NCI-H1694 (cell line): ENCODE measurements at places on chromosomes 5 and 9.

- DNase-seq: no peak
Observed at GRCh38 chr5:126235628-126236027, 187.6 kb upstream of the GRAMD2B start.

DNA sequence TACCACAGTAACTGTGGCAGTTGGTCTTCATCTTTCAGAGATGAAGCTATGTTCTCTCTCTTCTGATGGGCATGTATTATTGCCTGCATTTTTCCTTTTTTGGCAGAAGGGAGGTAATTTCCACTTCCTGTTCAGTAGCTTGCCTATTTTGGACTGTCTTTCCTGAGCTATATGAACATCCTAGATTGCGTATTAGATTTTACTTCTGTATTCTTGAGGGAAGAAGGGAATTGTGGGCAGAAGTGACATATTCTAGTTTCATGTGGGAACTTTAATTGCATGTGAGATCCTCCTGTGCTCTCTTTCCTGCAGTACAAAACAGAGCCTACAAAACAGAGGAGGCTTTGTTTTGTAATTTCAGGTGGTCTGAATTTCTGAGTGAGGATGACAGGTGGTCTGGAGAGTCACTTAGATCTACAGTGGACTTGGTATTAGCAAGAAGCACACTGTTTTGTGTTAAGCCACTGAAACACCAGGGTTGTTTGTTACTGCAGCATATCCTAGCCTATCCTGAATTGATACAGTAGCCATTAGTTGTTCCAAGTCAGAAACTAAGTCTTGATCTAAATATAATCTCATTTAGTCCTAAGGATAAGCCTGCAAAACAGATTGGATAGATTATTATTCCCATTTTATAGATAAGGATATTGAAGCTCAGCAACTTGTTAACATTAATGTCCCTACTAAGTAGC is 68.1 kb downstream of the AOPEP start:
- no peak for DNase-seq

DNA sequence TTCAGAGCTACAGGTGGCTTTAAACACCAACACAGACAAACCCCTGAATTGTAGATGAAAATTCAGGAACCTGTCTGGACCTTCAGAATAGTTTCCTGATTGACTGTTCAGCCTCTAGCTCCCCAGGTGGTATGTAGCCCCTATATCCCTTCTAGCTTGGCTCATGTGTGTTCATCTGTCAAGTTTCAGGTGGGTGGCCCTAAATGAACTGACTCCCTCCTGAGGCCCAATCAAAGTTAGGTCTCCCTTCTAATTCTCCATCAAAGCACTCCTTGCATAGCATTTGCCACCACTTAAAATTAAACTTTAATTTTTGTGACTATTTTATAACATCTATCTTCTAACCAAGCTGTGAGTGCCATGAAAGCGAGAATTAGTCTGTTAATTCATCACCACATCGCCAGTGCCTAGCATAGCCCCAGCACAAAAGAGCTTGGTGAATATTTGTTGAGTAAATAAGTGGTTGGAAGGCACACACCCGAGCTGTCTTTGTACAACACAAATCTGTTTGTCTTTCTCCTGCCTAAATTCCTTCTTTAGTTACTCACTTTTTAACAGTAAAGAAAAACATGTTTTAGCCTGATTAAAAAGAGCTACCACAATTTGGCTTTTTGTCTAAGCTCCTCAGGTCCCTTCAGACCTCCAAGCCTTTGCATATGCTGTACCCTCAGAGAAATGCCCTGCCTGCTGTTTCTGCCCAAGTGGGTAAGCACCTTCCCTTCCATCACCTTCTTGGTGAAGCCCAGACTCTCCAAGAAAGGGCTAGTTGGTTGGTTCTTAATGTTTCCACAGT is 138.1 kb upstream of the HMHB1 start:
- DNase-seq: no peak

DNA sequence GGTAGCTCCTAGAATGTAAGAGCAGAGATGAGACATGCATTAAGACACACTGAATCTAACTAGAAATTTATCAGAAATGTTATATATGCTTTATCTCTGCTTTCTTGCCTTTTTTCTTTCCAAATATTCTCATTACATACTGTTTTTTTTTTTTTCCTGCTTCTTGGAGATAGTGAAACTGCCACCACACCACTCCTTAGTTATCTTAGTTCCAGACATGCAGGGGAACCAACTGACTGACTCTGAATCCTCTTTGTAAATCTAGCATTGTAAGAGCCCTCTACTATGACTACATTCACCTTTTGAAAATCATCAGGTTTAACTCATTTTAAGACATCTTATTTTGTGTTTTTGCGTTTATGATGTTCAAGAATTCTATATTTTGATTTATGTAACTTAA is 181.3 kb upstream of the ST8SIA4 start:
- no peak for DNase-seq

GRCh38 chr5:127940854-127941253 is 142.7 kb upstream of the SLC12A2 start:
- no peak for DNase-seq

- no peak for DNase-seq
Observed at GRCh38 chr5:157180374-157181264, at the start of gene ITK. Gene ITK, plus strand, starts transcription at chr5:157180840. Its CDS starts 138 bp downstream, at chr5:157180978.

DNA sequence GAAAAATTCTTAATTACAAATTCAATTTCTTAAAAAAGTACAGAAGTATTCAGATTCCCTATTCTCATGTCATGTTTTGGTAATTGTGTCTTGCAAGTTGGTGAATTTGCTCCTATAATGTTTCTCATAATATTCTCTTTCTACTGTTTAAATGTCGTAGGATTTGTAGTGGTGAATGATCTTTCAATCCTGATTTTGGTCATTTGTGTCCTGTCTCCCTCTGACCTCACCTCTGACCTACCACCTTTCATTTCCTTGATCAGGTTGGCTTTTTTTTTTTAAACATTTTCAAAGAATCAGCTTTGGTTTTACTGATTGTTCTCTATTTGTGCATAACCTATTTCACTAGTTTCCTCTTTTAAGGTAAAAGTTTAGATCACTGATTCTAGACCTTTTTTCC is 102.6 kb downstream of the AUH start:
- no peak for DNase-seq

DNA sequence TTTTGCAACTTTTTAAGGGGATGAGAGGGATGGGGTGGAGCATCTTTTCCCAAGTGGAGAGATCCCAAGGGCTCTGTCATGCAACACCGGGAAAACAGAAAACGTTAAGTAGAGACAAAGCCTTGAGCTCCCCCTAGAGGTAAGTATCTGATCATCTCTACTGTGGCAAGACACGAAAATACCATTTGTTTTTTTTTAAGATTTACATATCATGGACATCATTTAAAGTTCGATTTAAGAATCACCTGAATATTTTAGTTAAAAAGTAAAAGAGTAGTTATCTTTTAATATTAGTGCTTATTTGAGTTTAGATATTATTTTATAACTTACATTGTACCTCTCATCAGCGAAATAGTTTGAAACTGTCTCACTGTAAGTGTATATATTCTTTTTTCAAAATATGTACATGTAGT is 200.4 kb downstream of the LRRC70 start:
- peak; percentile 54 for DNase-seq

DNA sequence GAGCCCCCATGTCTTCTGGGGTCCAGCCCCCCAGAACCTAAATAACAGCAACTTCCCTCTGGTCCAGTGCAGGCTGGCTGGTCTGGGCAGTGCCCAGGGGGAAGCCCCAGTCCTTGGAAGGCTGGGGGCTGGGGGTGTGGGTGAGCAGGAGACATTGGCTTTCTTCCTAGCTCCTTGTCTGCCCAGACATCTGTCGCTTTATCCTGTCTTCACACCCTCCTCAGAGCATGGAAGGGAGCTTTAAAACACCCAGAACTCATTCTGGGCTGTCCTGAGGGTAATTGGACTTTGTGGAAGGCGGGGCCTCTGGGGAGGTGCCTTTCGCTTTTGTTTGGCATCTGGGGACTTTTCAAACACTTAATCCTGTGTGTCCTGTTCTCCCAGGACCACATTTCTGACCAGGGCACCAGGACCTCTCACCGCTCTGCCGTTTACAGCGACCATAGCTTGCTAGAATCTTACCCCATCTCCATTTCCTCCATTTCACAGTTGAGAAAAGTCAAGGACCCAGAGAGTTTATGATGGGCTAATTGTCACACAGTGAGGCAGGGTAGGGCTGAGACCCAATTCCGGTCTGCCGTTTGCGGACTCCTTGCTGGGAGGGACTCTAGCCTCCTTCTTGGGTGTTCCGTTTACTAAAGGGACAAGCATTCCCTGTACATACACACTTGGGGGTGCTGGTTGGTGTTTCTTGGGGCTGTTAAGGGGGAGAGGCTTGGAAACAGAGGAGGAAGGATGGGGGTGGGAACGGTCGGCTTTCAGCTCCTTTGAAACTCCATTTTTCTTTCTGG is 1.1 kb downstream of the GSN start:
- DNase-seq: no peak

- DNase-seq: peak; percentile 37
Observed at GRCh38 chr5:86679529-86679928, 61.8 kb downstream of the COX7C start.

- DNase-seq: no peak
Observed at GRCh38 chr9:89776795-89777525, 172.1 kb downstream of the GADD45G start.

GRCh38 chr9:128438343-128439109 is 17.3 kb upstream of the ODF2 start:
- peak; percentile 66 for DNase-seq

- no peak for DNase-seq
Observed at GRCh38 chr5:68708156-68708841, 385.5 kb upstream of the SLC30A5 start.

DNA sequence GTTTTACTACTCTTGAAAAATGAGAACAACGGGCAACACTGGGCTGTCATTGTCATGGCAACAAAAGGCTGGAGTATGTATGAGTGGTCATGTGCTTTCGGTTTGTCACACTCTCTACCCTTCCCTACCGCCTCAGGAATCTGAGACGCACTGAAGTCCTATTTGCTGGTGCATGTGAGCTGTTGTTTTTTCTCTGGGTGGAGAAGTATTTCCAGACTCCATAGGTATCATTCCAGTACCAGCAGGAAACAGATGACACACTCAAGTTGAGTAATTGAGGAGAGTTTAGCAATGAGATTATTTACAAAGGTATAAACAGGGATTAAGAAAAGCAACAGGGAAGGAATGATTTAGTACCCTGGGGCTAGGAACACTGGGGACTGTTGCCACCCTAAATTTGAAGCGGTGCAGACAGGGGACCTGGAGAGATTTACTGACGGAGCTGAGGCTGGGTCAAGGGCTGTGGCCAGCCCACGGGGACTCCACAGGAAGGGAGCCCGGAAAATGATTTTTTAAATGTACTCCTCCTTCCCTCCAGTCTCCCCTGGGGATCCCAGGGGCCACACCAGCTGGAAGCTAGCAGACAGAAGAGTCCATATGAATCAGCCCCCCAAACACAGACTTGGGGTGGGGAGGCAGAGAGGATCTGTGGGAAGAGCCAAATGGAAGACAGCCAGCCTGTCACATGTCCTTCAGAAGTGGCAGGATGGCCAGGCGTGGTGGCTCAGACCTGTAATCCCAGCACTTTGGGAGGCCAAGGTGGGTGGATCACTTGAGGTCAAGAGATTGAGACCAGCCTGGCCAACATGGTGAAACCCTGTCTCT is 13.2 kb upstream of the ZBTB43 start:
- DNase-seq: no peak

- no peak for DNase-seq
Observed at GRCh38 chr9:89657765-89658164, 53.0 kb downstream of the GADD45G start.

- no peak for DNase-seq
Observed at GRCh38 chr9:124340219-124341069, 74.8 kb downstream of the PSMB7 start.

GRCh38 chr5:27911216-27911615 is 872.8 kb upstream of the CDH9 start:
- no peak for DNase-seq

- no peak for DNase-seq
Observed at GRCh38 chr5:134374232-134374631, 2.9 kb downstream of the UBE2B start.

DNA sequence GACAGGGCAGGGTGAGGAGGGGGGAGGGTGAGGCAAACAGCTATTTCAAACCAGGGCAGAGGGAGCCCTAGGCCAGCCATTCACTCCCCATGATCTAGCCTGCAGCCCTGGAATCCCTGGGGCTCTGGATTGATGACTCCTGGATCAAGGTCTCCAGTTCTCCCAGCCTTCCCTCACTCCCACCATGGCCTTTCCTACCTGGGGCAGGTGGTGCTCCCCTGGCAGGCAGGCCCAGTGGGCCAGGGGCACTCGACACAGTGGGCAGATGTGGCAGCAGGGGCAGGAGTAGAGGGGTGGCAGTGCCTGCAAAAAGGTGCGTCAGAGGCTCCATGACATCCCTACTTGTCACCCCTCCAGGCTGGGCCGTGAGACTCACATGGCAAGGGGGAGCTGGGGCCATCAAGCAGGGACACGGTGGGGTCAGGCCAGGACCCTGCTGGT is 6.0 kb downstream of the KIF12 start:
- no peak for DNase-seq

- no peak for DNase-seq
Observed at GRCh38 chr9:14221119-14221518, 92.8 kb downstream of the NFIB start.

- no peak for DNase-seq
Observed at GRCh38 chr5:76544268-76544926, 78.8 kb downstream of the F2RL2 start.

DNA sequence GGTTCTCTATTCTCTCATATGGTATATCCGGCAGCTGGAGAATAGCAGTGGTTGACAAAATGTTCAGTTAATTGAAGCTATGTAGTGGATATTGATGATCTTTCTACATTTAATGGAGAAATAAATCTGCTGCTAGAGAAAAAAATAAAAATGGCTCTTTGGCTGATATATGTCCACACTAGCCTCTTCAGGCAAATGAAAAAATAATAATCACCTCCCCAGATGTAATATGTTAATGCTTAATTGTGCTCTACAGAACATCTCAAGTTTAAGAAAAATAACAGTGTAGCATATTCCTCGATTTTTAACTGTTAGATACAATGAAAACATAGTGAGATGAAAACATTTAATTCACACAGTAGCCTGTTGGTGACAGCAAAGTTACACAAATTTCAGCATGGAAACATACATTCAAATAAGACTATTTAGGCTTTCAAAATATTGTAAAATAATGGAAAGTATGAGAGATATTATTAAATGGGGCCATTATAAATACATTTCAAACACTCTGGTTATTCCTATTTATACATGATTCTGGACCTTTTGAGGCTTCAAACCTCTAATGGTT is 543.0 kb downstream of the MAT2B start:
- no peak for DNase-seq

DNA sequence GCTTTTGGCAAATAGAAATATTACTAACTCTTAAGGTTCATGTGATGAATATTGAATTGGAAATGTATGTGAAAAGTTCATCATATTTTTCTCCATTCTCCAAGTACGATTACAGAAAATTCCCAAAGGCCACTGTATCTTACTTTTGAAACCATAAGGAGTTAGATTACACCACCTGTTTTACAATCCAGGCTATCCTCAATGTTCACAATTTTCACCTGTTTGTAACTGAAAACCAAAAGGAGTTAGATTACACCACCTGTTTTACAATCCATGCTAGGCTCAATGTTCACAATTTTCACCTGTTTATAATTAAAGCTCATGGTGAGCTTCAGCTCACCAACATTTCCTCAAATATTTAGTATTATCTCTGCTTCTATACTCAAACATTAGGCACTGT is 188.0 kb downstream of the HCN1 start:
- DNase-seq: no peak
